Activated naive CD4-positive, alpha-beta T cell treated with anti-CD3 and anti-CD28 coated beads, Interleukin-2, amount 10 ng/mL, durations not matched to agents 7 days and 5 days (primary cell): ENCODE measurements at places on chromosomes 5 and 9.

GRCh38 chr5:157546456-157547100 lies 29.0 kb downstream of the ADAM19 start:
- DNase-seq: no peak

DNA sequence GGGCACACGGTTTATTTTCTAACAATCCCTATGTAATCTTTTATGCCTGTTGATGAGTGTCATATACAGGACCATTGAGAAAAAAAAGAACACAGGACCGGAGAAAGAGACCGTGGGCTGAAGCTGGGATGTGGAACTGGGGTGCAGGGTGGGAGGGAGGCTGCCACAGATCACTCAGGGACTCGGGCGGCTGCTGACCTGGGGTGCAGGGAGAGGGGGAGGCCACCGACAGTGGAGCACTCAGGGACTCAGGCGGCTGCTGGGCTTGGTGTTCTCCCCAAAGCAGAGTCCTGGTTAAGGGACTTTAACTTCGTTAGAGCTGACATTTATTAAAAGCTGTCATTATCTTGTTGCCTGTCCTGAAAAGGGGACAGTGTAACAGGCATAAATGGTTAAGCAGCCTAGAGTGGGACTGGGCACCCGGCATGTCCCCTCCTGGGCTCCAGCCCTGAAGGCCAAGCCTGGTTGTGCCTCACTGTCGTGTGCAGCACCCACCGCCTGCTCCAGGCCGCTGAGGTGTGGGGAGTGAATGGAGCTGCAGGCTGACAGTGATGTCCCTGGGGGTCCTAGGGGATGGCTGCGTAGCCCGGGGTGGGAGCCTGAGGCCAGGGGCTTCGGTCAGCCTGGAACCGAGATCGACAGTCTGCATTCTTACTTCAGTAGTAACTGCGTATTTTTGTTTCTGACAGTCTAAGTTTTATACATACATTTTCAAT lies 14.0 kb downstream of the NDUFS6 start:
- no peak for DNase-seq

GRCh38 chr9:28927691-28928090 lies 1354.4 kb upstream of the C9orf72 start:
- DNase-seq: no peak

DNA sequence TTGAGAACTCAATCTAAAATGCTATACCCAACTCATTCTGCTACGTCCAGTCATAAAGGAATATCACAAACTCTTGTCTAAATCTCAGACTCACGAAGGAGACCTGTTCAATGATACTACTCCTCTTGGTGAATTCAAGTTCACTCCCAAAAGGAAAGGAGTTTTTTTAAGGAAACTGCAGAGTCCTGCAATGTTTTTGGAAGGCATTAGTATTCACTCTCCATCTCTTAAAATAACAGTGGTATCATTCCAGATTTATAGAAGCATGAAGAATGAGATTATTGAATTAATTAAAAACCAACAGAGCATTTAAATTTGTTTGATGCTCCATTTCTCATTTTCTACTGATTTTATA lies 73.4 kb downstream of the FOXD1 start:
- no peak for DNase-seq

DNA sequence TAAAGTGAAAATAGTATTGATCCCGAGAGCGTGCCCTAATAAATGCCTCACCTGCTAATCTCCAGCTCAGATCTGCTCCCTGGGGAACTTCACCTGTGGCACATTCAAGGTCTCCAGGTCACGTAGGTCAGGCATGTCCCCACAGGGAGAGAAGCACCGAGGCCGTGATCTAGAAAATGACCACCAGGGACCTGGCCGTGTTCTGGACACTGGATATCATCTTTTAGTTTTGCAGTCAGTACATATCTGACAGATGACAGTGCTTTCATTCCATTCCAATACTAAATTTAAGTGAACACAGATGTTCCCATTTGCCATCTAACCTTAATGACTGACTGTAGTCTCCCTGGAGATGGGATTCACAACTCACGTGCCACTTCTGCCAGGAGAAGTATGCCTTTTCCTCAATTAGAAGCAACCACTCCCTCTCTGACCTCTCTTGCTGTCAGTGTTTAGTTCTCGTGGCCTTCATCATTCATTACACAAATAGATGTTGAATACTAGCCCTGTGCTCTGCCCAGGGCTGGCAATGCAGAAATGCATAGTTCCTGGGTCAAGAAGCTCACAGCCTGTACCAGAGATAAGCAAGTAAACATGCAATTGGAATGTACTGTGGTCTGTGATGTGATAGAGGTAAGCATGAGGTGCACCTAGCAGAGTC lies 276.5 kb downstream of the NTRK2 start:
- DNase-seq: no peak

GRCh38 chr5:65061250-65061973 lies 292.7 kb downstream of the CWC27 start:
- DNase-seq: no peak

GRCh38 chr5:146669656-146670055 lies 153.7 kb upstream of the GPR151 start:
- DNase-seq: no peak

DNA sequence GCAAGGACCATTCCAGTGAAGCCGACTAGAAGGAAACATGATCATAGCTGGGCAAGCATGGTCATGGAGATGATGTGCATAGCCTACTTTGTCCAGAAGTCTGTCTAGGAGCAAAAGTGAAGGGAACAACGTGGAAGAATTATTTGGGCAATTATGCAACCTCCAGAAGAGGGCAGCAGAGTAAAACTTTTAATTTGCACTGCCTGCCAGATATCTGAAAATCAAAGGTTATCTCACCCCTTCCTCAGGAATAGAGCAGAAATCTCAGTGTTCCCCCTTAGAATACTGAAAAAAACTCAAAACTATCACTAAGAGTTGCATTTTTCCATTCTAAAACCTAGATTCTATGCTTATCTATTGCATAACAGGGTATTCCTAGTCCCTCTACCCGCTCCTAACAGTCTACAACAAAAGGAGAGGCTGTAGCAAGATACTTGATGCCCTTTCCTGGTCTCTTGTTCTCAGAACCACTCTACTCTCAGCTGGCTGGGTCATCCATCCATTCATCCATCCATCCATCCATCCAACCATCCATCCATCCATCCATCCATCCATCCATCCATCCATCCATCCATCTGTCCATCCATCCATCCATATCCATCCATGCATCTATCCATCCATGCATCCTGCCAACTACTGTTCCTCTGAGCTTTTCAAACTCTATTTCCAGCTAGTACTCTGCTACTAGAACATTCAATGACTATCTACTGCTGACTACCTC lies 8.4 kb upstream of the SETD9 start:
- peak; percentile 36 for DNase-seq

DNA sequence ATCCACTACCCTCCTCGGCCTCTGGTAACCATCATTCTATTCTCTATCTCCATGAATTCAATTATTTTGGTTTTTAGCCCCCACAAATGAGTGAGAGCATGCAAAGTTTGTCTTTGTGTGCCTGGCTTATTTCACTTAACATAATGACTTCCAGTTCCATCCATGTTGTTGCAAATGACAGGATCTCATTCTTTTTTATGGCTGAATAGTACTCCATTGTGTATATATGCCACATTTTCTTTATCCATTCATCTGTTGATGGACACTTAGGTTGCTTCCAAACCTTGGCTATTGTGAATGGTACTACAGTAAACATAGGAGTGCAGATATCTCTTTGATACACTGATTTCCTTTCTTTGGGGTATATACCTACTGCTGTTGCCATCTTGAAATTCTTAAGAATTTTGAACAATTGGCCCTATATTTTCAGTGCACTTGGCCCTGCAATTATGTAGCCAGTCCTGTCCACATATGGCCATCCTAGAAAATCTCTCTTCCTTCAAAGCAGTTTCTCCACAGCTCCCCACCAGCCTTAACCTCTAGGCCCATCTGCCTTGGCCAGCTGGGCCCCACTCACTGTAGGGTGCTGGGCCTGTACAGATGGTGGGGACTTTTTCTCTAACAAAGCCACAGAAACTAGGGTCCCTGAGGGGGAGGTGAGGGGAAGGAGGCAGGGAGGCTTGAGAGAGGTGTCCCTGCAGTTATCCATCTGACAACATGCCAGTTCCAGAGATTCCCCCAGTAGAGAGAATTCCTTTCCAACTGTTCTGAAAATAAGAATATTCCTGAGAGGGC lies 81.9 kb upstream of the LHFPL2 start:
- DNase-seq: no peak

- DNase-seq: no peak
Observed at GRCh38 chr5:66513130-66513529, 83.1 kb upstream of the MAST4 start.

GRCh38 chr9:137679695-137680305 lies 61.0 kb downstream of the EHMT1 start:
- DNase-seq: no peak

GRCh38 chr9:75824816-75825568 lies 65.5 kb upstream of the PCSK5 start:
- DNase-seq: no peak

GRCh38 chr9:134663753-134664415 lies 22.3 kb downstream of the COL5A1 start:
- no peak for DNase-seq

GRCh38 chr9:135144581-135145170 lies 57.2 kb downstream of the OLFM1 start:
- no peak for DNase-seq

DNA sequence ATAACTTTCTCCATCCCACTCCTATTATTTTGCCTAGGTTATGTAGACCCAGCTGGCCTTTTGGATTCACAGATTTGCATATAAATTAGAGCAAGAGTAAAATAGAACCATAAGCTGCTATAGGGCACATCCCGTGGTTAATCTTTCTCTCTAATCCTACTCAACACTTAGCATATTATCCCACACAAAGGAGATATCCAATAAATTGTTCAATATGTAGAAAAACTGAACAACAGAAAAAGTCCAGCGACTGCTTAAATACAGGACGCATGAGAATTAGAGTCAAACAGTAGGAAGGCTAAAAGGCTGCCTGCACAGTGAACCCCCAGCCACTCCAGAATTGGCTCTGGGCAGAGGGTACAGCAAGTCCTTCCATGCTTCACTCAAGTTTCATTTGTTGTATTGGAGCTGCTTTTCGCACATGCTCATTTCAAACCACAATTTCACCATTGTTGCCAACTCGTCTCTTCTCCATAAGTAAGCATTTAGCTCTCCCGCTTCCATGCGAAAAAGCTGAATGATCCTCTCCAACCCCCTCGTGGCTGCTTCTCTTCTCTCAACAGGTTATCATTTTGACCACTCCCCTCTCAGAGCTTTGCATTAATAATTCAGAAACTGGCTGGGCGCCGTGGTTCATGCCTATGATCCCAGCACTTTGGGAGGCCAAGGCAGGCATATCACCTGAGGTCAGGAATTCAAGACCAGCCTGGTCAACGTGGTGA lies 14.1 kb upstream of the IQGAP2 start:
- DNase-seq: no peak

GRCh38 chr9:13431222-13431536 lies 151.7 kb upstream of the MPDZ start:
- no peak for DNase-seq

- DNase-seq: peak; percentile 46
Observed at GRCh38 chr9:35748242-35748857, 678 bp downstream of the GBA2 start.

DNA sequence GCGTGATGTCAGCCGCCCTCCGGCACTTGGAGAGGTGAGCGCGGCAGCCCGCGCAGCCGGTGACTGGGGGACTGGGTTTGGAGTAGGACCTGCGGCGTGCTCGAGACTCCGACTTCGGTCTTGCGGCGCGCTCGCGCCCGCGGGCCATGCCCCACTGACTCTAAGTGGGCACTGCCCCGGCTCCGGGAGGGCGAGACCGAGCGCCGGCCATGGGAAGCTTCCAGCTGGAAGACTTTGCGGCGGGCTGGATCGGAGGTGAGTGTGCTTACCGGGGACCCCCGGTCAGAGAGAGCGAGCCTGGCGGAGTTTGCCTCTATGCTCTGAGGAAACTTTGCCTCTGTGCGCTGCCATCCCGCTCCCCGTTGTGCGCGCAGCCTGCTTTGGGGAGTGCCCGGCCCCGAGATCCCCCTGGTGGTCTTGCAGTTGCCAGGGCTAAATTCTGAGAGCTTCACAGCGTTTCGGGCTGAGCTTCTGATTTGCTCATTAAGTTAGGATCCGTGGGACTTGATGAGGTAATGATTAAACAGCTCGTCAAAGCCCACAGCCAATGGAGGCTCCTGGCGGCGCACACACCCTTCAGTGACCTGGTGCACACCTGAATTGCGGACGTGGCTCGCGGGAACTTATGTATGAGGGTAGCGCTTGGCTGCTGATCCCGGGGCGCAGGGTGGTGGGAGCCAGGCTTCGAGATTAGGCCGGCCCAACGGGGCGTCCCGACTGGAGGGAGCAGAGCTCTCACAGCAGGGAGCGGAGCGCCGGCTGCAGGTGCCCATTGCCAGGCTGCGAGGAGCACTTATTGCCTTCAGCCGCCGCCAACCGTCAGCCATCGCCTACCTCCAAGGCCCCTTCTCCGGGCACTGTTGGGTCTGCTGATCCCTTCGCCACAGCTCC lies at the start of gene SLC25A48:
Gene SLC25A48 (plus strand): TSS at position 25 of the 891 bp plus-strand sequence. CDS start 185 bp downstream, at position 210.
- peak; percentile 41 for DNase-seq

DNA sequence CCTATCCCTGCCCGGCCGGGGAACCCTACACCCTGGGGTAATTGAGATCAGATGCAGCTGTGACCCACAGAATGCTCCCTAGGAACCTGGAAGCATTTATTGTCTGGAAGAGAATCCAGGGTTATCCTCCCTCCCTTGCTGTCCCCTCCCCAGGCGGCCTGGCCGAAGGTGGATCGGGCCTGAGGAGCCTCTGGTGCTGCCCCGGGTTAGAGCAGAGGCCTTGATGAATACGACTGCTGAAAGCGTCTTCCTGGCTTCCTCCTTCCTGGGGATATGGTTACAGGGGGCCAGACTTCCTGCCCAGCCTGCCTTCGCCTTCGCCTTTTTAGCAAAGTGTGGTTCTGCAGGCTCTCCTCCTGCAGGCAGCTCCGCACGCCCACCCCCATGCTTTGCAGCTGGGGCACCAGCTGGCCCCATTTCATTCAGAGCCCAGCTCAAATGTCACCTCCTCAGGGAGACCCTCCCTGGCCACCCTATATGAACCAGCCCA lies 22.5 kb upstream of the PTGS1 start:
- DNase-seq: no peak

DNA sequence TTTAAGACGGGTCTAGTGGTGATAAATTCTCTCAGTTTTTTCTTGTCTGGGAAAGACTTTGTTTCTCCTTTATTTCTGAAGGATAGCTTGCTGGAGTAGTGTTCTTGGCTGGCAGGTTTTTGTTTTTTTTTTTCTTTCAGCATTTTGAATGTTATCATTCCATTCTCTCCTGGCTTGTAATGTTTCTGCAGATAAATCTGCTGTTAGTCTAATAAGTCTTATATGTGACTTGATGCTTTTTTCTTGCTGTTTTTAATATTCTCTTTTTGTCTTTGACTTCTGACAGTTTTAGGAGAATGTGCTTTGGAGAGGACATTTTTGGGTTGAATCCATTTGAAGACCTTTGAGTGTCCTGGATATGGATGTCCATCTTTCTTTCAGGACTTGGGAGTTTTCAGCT lies 16.0 kb downstream of the HSD17B4 start:
- DNase-seq: no peak
